Left lung (tissue), 14 donors: ENCODE measurements at places on chromosomes 5 and 9.

- no peak for DNase-seq
Measured at GRCh38 chr9:89634995-89635742, 30.4 kb downstream of the GADD45G start.

DNA sequence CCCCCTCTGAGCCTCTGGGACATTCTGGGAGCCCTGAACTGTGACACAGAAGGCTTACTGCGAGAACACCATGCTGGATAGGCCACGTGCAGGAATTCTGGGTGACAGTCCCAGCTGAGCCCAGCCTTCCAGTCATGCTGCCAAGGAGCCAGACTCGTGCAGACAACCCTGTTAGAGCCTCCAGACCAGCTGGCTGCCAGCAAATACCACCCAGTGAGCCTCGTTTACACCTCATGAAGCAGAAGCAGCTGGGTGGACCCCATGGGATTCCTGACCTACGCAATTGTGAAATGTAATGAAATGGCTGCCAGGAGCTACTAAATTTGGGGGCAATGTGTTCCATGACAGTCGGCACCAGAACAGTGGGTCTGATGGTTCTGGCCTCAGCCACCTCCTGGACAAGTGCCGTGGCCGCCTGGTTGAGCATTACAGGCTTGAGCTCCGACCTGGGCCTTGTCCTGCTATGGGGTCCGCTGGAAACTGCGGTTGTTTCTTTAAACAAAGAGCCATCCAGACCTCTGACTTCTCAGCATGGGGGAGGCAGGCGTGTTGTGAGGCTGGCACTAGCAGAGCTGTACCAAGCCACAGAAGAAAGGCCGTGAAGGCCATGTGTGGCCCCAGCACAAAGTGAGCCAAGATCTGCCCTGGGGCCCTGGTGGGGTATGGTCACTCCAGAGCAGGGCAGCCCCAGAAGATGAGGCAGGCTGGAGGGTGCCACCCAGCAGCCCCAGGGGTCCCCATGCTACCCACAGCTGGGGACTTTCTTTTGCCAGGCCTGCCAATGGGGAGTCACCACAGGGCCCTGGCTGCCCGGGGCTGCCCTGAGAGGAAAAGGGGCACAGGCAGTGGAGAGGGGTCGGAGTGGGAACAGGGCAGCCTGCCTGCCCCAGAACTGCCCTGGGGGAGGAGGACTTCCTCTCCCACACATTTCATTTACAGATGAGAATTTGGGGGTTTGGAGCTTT, 19.3 kb upstream of the RXRA start:
- peak; percentile 43 for DNase-seq

GRCh38 chr9:94881940-94882339, 155.4 kb downstream of the AOPEP start:
- DNase-seq, result no peak

DNA sequence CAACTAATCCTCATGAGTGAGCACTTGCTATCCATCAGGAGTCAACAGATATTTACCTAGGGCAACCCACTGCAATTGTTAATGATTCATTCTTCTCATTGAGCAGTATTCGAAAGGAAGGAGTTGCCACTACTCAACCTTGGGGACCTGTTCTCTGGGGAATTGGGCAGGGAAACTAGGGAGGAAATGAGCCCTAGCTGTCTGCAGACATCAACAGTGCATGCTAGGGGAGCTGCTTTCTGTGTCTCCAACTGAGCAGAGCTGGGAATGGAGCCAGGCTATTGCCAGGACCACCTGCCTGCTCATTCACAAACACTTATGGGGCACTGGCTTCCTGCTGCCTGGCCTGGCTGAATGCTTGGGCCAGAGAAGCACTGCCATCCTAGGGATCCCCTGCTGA, 183.4 kb downstream of the TMEM38B start:
- peak; percentile 13 for DNase-seq

GRCh38 chr5:65213921-65214525, 267.7 kb downstream of the ADAMTS6 start:
- DNase-seq, result no peak

DNA sequence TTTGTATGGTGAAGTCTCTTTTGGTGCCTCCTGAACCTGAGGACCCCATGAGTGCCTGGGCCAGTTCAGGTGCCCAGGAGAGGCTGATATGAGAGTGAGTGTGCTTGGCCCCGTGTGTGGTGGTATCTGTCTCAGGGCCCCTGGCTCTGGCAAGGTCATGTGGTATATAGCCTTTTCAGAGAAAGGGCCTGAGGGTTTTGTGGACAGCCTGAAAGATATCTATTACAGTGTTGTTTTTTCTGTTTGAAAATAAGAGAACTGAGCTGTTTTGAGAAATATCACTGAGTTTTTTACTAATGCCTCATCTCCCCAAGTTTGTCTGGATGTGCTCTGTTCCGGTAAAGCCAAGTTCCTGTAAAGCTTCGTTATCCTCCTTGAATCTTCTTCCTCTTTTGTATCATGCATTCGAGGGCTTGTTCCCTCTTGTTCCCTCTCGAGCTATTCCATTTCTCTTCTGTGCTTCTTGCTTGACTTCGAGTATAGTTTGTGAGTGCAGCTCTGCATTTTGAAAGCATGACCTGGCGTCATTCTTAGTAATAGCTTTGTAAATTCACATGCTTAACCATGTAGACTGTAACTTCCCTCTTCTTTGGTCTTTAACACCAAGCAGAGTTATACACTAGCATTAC, 122.3 kb downstream of the MAST4 start:
- DNase-seq, result no peak

GRCh38 chr5:177303121-177303924, at the start of the genes PRELID1 and RAB24:
PRELID1 (plus strand) TSS chr5:177303799; CDS start chr5:177303986, 187 bp downstream.
RAB24 (minus strand) TSS chr5:177303719; CDS start chr5:177303288, 431 bp downstream.
- peak; percentile 90 for DNase-seq

- peak; percentile 33 for DNase-seq
Measured at GRCh38 chr5:127934791-127935256, 148.7 kb upstream of the SLC12A2 start.

DNA sequence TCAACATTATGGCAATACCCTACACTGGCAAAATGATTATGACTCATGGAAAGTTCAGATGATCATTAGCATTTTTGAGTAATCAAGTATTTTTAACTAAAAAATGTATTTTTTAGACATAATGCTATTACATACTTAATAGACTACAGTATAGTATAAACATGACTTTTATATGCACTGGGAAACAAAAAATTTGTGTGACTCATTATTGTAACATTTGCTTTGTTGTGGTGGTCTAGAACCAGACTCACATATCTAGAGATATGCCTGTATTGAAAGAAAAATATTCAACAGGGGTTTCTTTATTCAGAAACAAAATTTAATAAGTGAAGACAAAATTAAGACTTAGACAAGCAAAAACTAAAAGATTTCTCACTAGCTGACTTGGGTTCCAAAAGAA, 385.3 kb upstream of the RIOK2 start:
- no peak for DNase-seq

- DNase-seq, result no peak
Measured at GRCh38 chr9:34463098-34463900, 4.7 kb downstream of the DNAI1 start.

- DNase-seq, result no peak
Measured at GRCh38 chr5:773517-774264, 10.8 kb downstream of the ZDHHC11B start.

DNA sequence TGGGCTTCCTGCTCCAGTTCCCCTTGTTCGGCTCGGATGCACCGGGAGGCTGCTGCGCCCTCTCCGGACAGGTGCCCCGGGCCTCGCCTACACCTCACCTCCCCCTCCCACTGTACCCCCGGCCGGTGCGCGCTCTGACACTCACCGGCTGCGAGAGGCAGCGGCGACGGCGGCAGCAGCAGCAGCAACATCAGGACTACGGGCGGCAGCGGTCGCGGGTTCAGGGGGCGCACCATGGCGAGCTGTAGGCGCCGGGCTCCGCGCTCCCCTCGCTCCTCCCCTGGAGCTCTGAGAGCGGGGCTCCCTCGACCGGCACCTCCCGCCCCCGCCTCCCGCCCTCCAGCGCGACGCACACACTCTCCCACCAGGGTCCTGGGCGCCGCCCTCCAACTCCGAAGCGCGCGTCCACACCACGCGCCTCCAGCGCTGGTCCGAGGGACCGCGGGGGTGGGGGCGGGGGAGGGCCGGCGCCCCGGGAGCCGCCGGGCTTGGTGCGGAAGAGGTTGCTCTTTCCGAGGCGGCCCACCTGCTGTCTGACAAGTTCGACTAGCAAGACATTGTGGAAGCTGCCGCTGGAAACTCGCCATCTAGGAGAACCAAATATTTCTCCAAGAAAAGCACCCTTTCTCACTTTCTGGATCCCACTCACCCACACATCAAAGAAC, at the start of gene GFRA3:
TSS of gene GFRA3 (minus strand) at position 433 of the 665 bp plus-strand sequence. CDS start at position 236, 197 bp downstream.
- no peak for DNase-seq

GRCh38 chr5:11737010-11737409, 167.2 kb downstream of the CTNND2 start:
- DNase-seq, result no peak

GRCh38 chr5:124474528-124475215, 271.8 kb downstream of the ZNF608 start:
- no peak for DNase-seq

GRCh38 chr9:6441269-6441668, 28.3 kb downstream of the UHRF2 start:
- no peak for DNase-seq

DNA sequence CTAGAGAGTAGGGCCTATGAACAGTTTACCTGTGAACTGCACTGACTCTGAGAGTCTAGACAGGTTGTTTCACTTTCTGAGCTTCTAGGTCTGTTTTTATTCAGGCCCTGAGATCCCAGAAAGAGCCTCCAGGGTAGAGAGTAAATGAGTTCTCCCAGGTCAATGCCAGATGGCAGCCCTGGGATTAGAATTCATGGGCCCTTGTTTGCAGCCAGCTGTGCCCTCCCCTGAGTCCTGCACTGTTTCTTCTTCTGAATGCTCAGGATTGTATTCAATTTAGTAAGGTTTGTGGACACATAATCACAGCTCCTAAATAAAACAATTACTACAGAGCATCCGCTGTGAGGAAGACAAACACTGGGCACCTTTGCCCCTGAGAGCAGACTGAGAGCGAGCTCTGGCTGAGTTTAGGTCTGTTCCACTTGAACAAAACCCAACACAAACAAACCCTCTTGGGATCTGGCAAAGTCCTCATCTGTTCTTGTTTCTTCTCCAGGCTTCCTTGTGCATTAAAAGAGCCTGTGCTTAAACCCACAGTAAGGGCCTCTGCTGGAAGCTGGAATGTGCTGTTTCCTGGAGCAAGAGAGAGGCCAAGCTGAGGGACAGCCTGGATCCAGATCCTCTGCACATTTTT, 29.9 kb downstream of the FAM219A start:
- DNase-seq, result no peak

DNA sequence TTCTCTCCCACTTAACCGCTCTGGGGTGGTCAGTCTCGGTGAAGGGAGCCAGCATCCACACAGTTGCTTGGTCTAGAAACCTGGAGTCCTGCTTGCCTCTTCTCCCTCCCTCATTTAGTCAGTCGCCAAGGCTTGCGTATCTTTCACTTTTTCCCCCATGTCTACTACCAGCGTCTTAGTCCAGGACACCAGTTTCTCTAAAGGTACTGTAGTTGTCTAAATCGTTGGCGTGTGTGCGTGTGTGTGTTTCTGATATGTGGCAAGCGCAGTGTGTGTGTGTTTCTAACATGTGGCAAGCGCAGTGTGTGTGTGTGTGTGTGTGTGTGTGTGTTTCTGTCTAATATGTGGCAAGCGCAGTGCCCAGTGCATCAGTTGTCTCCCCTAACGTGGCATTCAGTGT, 641 bp downstream of the ATP6V1G1 start:
- no peak for DNase-seq

DNA sequence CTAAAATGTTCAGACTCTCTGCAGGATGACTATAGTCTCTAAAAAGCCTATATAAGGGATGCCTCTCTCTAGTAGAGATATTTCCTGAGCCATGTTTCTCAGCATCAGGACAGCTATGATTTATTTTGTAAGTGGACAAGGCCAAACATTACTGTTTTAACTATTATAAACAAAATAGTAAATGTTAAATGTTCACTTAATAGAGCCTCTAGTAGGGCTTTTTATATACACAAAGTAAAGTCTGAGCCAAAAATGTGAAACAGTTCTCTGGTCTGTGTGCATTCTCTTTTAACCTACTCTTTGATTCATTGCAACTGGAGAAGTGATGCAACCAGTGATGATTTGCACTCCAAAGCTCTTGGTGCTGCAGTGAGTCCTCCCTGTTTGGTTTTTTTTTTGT, 220.5 kb downstream of the GDNF start:
- DNase-seq, result no peak

DNA sequence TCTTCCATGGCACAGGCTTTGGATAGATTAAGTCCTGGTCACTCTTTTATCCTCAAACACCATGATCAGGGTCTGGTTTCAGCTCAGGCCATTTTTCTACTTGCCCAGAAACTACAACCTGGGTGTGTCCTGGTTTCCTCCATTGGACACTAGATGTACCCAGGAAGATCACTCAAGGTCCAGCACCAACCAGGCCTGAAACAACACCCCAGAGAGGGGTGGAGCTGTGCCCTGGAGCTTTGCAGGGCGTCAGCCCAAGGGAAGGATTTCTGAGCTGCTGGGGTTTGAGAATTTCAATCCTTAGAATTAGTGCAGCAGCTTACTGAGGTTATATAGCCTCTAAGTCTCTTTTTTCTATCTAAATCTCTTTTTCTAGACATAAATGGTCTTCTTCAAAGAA, 722.0 kb downstream of the MTRR start:
- DNase-seq, result no peak

DNA sequence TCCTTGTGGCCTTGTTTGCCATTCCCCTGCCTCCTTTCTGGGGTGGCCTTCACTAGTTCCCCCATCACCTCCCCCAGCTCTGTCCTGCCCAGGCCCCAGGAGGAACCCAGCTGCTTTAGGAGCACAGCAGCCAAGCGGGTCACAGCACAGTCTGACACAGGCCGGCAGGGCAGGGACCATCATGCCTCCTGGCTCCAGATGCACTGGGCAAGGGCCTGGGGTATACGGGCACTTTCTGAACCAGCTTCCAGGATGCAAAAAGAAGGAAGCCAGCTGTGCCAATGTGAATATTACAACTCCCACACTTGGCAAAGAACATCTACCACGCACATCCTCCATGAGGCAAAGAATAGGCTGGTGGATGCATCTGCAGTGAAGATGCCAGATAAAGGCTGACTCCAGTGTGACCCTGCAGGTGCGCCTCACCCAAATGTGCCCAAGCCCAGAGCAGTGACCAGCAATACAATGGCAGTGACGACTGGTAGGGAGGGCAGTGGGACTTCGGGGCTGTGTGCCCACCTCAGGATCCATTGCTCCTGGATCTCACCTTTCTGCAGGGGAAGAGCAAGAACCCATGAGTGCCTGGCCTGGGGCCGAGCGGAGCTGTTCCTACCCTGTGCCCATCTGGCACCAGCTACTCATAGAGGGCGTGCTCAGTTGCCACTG, 6.3 kb upstream of the IL3 start:
- DNase-seq, result no peak

DNA sequence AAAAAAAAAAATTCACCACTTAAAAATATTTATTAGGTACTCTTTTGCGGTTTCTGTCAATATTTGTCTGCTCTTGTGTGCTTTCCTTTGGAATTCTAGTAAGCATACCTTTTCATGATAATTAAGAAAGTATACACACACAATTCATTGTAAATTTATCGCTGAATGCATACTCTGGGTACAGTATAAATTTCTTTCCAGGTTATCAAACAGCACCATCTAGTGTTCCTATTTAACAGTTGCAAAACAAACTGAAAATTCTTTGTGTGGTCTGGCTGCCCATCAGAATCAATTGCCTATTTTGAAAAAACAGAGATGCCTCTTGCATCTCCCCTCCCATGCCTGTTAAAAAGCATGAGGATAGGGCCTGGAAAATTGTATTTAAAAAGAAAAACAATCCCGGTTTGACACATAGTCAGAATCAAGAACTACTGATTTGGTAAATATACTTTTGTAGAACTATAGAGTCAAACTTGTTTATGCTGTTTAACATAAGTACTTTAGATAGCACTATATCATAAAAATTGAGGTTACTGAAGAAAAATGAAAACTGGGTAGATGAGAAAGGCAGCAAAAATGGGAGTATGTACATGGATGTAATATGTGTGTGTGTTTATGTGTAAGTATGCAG, 16.2 kb downstream of the PGGT1B start:
- no peak for DNase-seq
